Activated CD4-positive, alpha-beta T cell treated with anti-CD3 and anti-CD28 coated beads, Interleukin-2, amount 10 ng/mL, durations not matched to agents 24 days and 14 days (primary cell): ENCODE measurements at places on chromosomes 16 and 17. TPM values are rescaled to one million over a fixed set of nuclear protein-coding genes. Genes with fewer than 3 reads are reported as not detected.

KRT20 gene
- total RNA-seq = not detected in 2 replicates

GPR139 gene
- not detected in 2 replicates for total RNA-seq

DNA sequence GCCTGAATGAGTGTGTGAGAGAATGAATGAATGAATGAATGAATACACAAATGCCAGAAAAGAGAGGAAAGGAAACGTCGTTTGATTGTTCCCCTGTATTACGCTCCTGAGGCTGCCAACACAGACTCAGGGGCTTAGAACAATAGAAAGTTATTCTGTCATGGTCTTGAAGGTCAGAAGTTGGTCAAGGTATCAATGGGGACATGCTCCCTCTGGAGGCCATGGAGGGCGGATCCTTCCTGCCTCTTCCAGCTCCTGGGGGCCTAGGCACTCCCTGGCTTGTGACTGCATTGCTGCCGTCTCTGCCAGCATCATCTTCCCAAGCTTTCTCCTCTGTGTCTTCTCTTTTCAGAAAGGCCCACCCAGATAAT is 1.5 kb upstream of the SLC38A8 start:
- H3K27me3 ChIP-seq = peaks cover 22% of the 10 kb centered on the region
- H3K27ac ChIP-seq = no peak overlapping the region
- H3K36me3 ChIP-seq = no peaks in the 10 kb centered on the region
- no peak overlapping the region for H3K4me3 ChIP-seq
- no peaks in the 10 kb centered on the region for H3K4me1 ChIP-seq

- no peak overlapping the region for H3K4me3 ChIP-seq
- peaks cover 9% of the 10 kb centered on the region for H3K36me3 ChIP-seq
- DNase-seq = peak; percentile 38
- H3K27ac ChIP-seq = no peak overlapping the region
- no peaks in the 10 kb centered on the region for H3K27me3 ChIP-seq
Measured at GRCh38 chr17:29924786-29925185, 5.2 kb downstream of the SSH2 start.

POLR3E gene
- 102 and 111 TPM in 2 replicates for total RNA-seq

TIMP2 gene
- 0.54 and 0.64 TPM in 2 replicates for total RNA-seq

DNA sequence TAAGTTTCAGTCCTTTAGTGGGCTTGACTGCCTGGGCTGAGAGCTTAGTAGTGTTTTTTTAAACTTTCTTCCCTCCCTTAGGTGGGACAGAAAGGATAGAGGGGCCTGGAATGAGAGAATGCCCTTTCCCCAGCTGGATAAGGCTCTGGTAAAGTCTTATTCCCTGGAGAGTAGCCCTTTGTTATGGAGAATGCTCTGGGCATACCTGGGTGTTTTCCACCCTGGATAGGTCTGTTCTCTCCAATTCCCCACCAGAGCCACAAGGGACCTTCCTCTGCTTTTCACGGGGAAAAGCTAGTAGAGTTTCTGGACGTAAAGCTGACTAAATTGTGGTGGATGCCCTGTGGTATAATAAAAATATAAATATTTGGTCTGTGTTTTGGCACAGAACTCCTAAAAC is 164.1 kb downstream of the HS3ST4 start:
- no peaks in the 10 kb centered on the region for H3K36me3 ChIP-seq
- no peak for DNase-seq
- no peak overlapping the region for H3K27ac ChIP-seq
- no peaks in the 10 kb centered on the region for H3K4me1 ChIP-seq

OTOP2 gene
- not detected in 2 replicates for total RNA-seq

DNA sequence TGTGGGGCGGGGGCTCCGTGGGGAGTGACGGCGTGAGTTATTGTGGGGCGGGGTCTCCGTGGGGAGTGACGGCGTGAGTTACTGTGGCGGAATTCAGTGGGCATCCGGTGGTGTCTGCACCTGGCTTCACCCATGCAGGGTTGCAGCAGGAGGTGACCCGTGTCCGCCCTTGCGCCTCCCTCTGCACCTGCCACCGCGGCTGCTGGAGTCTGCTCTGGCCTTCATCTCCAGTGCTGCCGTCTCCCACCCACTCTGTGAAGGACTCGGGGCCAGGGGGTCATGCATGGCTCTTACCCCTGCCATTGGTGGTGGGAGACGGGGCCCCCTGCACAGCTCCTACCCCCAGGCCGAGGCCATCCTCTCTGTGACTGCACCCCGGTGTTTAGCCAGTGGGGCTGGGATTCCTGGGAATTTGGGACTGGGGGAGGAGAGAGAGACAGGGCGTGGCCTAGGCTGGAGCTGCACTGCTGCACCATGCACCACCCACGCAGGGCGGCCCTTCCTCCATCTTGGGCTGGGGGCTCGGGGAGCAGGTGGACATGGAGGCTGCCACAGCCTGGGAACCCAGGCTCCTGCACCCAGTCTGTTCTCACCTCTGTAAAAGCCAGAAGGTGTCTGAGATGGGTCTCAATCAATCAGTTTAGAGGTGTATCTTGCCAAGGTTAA is 1.3 kb upstream of the PABPN1L start:
- DNase-seq = no peak
- H3K4me3 ChIP-seq = no peak overlapping the region
- H3K4me1 ChIP-seq = peaks cover 1% of the 10 kb centered on the region
- H3K27ac ChIP-seq = no peak overlapping the region

- H3K4me3 ChIP-seq = peak overlapping the region; percentile 65
- H3K36me3 ChIP-seq = peaks cover 73% of the 10 kb centered on the region
- H3K27ac ChIP-seq = peak overlapping the region; percentile 91
- H3K27me3 ChIP-seq = no peaks in the 10 kb centered on the region
Measured at GRCh38 chr16:68070806-68071517, 14.2 kb upstream of the NFATC3 start.

- peak; percentile 100 for DNase-seq
- peak within 1 kb of the TSS; percentile 82 for H3K27ac ChIP-seq
- peaks cover 16% of the 10 kb centered on the region for H3K4me1 ChIP-seq
- H3K4me3 ChIP-seq = peak within 1 kb of the TSS; percentile 93
- H3K36me3 ChIP-seq = peaks cover 8% of the 10 kb centered on the region
Measured at GRCh38 chr16:2340564-2341455, at the start of gene ABCA3. Gene ABCA3 (minus strand): TSS chr16:2340728. CDS start chr16:2326466, 14,262 bp downstream.
